ENCODE measurements at places on chromosomes 13 and 19. TPM values are rescaled to one million over a fixed set of nuclear protein-coding genes. Genes with fewer than 3 reads are reported as not detected.
A peak's percentile ranks its signal among the peaks of the same experiment; 100 is the strongest.

DNA sequence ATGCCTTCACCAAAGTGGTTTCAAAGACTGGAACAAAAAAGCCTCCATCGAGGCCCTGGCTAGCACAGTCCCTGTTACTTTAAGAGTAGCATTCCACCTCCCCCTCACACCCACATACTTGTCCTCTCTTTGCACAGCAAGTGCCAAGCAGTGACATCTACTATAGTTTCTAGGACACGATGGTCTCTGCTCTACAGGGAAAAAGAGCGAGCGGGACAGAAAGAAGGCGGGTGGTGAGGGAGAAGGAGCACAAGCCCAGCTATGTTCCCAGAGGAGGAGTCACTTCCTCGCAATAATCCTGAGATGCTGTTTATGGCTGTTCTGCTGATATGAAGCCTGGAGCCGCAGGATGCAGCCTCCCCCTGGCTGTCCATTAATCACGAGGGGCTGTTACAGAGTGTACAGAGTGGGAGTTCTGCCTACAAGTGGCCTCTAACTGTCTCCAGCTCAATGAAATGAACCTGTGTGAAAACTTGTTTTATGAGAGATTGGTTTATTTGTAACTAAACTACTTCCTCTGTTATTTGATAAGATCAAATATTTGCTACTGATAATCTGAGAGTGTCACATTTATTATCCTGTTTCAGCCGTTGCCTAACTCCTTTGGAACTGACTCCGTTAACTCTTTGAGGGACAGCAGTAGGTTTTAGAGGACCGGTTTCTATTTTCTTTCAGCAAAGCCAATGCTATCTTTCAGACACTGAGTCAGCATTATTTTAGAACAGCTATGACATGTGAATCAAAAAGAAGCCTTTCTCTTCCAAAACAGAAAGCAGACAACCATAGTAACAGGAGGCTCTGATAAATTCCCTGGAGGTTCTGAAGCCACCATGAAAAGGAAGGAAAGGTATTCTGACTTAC lies 208.0 kb downstream of the SPRY2 start:
- H3K36me3 ChIP-seq = no peaks in the 10 kb centered on the region
- peaks cover 8% of the 10 kb centered on the region for H3K4me1 ChIP-seq
- no peaks in the 10 kb centered on the region for H3K27me3 ChIP-seq
- peak; percentile 86 for DNase-seq
- no peak overlapping the region for H3K4me3 ChIP-seq

- H3K4me1 ChIP-seq = no peaks in the 10 kb centered on the region
- no peaks in the 10 kb centered on the region for H3K27me3 ChIP-seq
- no peak overlapping the region for H3K27ac ChIP-seq
- H3K36me3 ChIP-seq = peaks cover 17% of the 10 kb centered on the region
- no peak overlapping the region for H3K4me3 ChIP-seq
Observed at GRCh38 chr13:77065461-77066147, 38.6 kb upstream of the FBXL3 start.

DNA sequence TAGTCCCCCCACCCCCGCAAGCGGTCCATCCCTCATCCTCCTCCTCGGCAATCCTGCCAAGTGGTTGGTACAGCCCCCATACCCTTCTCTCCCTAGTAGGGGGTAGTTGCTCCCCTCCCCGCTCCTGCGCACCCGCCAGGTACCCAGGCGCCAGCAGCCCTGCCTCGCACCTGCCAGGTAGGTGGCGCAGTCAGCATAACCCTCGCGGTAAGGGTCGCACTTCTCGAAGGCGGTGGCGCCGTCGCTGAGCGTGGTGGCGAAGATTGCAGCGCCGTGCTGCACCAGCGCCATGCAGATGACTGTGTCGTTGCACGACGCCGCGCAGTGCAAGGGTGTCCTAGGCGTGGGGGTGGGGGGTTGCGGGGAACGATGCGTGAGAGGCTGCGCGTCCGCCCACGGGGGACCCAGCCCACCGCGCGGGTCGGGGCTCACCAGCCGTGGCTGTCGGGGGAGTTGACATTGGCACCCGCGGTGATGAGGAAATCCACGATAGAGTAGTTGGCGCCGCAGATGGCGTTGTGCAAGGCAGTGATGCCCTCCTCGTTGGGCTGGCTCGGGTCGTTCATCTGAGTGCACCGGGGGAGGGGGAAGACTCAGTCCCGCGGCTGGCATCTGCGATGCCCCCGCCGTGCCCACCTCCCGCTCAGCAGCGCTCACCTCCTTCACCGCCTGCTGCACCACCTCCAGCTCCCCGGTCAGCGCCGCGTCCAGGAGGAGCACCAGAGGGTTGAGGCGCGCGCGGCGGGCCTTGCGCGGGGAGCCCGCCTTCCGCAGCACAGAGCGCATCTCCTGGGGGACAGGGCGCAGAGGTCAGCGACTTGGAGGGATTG lies 15.2 kb upstream of the ERCC2 start:
- no peak overlapping the region for H3K27ac ChIP-seq
- H3K27me3 ChIP-seq = peaks cover 10% of the 10 kb centered on the region
- no peaks in the 10 kb centered on the region for H3K36me3 ChIP-seq
- DNase-seq = no peak
- H3K4me1 ChIP-seq = no peaks in the 10 kb centered on the region

DNA sequence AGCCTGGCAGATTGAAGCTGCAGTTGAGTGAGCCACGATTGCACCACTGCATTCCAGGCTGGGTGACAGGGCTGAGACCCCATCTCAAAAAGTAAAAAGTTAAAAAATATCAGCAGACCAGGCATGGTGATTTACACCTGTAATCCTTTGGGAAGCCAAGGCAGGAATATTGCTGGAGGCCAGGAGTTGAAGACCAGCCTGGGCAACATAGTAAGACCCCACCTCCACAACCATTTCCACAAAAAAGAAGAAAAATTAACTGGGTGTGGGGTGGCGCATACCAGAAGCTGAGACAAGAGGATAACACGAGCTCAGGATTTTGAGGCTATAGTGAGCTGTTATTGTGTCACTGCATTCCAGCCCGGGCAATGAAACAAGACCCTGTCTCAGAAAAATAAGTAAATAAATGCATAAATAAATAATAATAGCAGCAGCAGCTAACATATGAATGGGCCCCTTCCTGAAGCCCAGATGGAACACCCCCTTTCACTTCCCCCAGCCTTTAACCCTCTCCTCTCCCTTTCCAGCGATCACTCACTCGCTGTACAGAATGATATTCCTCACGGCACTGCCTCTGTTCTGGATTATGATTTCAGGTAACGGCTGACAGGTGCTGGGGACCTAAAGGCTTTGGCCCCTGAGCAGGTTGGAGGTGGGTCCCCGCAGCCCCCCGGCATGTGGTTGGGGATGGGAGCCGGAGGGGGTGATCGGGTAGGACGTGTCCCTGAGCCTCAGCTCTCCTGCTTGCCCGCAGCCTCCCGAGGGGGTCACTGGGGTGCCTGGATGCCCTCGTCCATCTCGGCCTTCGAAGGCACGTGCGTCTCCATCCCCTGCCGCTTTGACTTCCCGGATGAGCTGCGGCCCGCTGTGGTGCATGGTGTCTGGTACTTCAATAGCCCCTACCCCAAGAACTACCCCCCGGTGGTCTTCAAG lies 3.2 kb downstream of the MAG start:
- H3K27ac ChIP-seq = no peak overlapping the region
- H3K36me3 ChIP-seq = no peaks in the 10 kb centered on the region
- H3K27me3 ChIP-seq = no peaks in the 10 kb centered on the region
- DNase-seq = peak; percentile 78

- H3K27ac ChIP-seq = peak overlapping the region; percentile 86
- DNase-seq = no peak
- peaks cover 33% of the 10 kb centered on the region for H3K36me3 ChIP-seq
- peak overlapping the region; percentile 63 for H3K4me3 ChIP-seq
- no peaks in the 10 kb centered on the region for H3K27me3 ChIP-seq
Observed at GRCh38 chr19:58227964-58228584, 640 bp upstream of the ZNF544 start.

GRCh38 chr19:28284389-28284788 lies 928.6 kb downstream of the UQCRFS1 start:
- H3K4me3 ChIP-seq = no peak overlapping the region
- H3K27me3 ChIP-seq = no peaks in the 10 kb centered on the region
- H3K27ac ChIP-seq = no peak overlapping the region
- no peaks in the 10 kb centered on the region for H3K36me3 ChIP-seq
- no peaks in the 10 kb centered on the region for H3K4me1 ChIP-seq
- DNase-seq = no peak

- DNase-seq = no peak
- H3K36me3 ChIP-seq = no peaks in the 10 kb centered on the region
- H3K4me3 ChIP-seq = no peak overlapping the region
- no peaks in the 10 kb centered on the region for H3K4me1 ChIP-seq
Observed at GRCh38 chr13:72230131-72230530, 363.1 kb upstream of the DACH1 start.

Gene PLVAP
- 55.0 TPM for polyA plus RNA-seq

Gene ZNF561
- 21.1 TPM for polyA plus RNA-seq

DNA sequence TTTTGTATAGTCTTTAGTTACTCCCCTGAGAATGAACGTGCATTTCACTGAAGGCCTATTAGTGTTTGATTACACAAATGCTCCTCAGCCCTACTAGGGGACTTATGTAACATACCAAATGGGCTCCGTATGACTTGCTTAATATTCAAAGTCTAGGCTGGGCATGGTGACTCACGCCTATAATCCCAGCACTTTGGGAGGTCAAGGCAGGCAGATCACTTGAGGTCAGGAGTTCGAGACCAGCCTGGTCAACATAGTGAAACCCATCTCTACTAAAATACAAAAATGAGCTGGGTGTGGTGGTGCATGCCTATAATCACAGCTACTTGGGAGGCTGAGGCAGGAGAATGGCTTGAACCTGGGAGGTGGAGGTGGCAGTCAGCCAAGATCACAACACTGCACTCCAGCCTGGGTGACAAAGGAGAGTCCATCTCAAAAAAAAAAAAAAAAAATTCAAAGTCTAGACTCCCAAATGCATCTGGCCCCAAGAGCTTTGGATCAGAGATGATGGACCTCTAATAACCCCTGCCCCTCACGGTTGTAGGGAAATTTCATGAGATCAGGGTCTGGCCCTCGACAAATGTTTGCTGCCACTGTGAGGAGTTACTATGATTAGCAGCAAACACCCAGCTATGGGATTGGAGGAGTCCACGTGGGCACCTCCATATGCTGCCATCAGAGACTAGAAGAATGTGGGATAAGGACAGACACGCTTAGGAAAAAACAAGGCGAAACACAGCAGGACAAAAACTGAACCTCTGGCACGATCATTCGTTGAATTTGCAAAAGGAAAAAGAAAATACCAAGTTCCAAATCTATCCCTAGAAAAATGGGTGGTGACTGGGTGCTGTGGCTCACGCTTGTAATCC lies 4.6 kb downstream of the FBXO17 start:
- H3K27ac ChIP-seq = no peak overlapping the region
- no peaks in the 10 kb centered on the region for H3K27me3 ChIP-seq
- DNase-seq = no peak
- no peak overlapping the region for H3K4me3 ChIP-seq

DNA sequence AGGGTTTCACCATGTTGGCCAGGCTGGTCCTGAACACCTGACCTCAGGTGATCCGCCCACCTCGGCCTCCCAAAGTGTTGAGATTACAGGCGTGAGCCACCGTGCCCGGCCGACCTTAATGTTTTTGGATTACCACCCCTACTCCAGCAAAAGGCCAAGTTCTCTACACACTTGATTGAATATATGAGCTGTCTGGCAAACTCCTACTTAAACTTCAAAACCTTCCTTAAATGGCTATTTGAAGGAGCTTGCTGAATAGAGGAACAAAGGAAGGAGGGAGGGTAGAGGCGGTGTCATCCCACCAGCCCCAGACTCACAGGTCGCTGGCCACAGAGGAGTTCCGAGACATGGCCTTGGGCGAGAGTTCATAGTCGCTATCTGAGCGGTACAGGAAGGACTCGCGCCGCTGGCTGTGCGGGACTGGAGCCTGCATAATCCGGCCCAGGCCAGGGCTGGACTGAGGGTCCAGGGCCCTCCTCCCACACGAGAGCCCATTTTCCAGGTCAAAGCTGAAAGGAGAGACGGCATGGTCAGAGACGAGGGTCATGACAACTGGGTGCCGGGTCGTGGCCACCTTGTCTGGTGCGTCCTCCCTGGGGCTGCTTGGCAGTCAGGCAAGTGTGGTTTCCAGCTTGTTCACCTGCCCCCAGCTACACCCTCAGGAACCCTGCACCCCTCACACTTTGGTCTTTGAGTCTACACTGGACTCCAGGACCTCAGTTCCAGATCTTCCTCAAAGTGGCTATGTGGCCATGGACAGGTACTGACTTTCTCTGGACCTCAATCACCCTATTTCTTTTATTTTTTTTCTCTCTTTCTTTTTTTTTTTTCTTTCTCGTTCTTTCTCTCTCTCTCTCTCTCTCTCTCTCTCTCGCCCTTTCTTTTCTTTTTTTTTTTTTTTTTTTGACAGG lies 4.2 kb downstream of the PDE4C start:
- no peak for DNase-seq
- H3K4me1 ChIP-seq = peaks cover 19% of the 10 kb centered on the region
- H3K27me3 ChIP-seq = peaks cover 23% of the 10 kb centered on the region
- no peak overlapping the region for H3K4me3 ChIP-seq
- H3K27ac ChIP-seq = no peak overlapping the region

DNA sequence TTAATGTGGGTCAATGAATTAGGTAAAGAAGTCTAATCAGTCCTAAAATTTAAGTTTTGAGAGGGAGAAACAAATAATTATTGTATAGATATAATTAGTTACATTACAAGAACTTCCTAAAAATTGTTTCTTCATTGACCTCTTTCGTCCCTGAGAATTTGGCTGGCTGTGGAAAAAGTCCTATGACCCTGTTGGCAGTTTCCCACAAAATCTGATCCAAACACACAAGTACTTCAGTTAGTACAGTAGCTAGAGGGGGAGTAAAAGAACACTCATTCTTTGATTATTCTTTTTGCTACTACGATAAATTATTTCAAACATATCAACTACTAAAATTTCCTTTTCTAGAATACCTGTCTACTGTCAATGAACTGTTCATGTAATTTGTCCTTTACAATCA lies 11.3 kb downstream of the POSTN start:
- no peaks in the 10 kb centered on the region for H3K27me3 ChIP-seq
- peak; percentile 39 for DNase-seq
- H3K4me1 ChIP-seq = no peaks in the 10 kb centered on the region
- no peaks in the 10 kb centered on the region for H3K36me3 ChIP-seq
- no peak overlapping the region for H3K27ac ChIP-seq
- no peak overlapping the region for H3K4me3 ChIP-seq

DNA sequence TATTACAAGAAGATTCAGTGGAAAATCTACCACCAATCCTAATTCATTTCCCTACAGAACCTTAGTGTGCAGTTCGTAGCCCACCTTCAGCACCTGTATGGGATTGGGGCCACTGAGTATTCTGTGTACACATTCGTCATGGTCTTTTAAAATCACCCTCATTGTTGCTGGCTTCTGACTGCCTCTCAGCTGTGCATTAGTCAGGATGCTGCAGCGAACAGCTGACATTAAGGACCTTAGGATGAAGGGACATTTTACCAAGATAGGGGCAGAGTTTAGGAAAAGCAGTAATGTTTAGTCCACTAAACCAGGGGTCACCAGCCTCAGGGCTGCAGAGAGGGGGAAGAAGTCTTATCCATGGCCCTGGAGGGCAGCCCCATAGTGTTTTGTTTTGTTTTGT lies 176.5 kb downstream of the COL4A1 start:
- H3K27me3 ChIP-seq = no peaks in the 10 kb centered on the region
- H3K4me3 ChIP-seq = no peak overlapping the region
- H3K27ac ChIP-seq = no peak overlapping the region
- H3K4me1 ChIP-seq = no peaks in the 10 kb centered on the region
- DNase-seq = no peak
